ENCODE measurements at places on chromosomes 5 and 9.

- no peak for DNase-seq
Measured at GRCh38 chr5:68641211-68641610, 425.7 kb downstream of the PIK3R1 start.

DNA sequence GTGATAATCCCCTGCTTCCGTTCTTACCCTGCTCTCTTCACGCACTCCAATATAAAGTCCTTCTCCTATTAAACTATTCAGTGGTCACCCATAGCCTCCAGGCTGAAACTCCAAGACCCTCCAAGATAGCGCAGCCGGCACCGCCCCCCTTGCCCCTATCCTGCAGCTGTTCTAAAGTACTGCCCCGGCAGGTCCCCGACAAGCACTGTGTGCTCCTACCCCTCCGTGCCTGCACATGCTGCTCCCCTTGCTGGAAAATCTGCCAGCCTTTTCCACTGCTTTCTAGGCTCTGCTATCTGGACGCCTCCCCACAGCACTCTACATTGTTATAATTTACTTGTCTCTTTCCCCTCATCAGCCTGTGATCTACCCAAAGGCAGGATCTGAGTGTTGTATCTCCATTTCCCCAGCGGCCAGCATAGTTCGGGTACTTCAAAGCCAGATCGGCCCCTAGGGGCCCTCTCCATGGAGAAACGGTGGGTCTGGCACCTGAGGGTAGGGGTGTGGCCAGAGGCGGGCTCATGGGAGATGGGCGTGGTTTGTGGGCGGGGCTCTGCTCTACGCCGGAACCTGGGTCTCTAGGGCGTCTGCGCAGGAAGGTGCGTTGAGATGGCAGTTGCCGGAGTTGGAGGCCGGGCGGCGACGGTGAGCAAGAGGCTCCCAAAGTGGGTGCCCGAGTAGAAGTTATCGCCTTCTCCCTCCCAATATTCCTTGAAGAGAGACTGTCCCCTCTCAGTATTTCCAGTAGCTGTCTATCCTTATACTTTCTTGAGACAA is 83.5 kb upstream of the RUSC2 start:
- DNase-seq = no peak

- DNase-seq = no peak
Measured at GRCh38 chr5:121156565-121156964, 692.5 kb downstream of the PRR16 start.

- no peak for DNase-seq
Measured at GRCh38 chr5:144691936-144692335, 521.3 kb downstream of the KCTD16 start.

GRCh38 chr9:125904155-125904851 is 157.1 kb downstream of the PBX3 start:
- no peak for DNase-seq

DNA sequence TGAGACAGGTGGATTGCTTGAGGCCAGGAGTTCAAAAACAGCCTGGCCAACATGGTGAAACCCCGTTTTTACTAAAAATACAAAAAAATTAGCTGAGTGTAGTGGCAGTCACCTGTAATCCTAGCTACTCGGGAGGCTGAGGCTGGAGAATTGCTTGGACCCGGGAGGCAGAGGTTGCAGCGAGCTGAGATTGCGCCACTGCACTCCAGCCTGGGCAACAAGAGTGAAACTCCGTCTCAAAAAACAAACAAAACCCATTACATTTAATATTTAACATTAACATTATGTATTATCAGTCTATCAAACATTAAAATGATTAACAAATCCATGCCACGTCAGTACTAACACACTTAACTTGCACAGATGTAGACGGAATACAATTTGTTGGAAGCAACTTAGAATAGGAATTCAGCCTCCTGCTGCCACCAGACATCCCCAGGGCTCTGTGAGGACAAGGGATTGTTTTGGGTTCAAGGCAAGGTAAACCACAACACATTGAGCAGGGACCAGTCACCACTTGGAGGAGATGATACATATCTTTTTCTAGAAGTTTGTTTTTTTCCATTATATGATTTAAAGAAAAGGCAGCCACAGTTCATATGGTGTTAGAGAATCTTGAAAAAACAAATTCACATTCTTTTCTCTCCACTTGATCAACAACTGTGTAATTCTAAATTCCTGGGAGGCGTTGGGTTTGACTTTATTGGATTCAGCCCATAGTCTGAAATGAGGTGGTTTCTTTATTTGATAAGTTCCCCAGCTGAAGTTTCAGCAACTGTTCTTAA is 104.1 kb upstream of the BASP1 start:
- no peak for DNase-seq

DNA sequence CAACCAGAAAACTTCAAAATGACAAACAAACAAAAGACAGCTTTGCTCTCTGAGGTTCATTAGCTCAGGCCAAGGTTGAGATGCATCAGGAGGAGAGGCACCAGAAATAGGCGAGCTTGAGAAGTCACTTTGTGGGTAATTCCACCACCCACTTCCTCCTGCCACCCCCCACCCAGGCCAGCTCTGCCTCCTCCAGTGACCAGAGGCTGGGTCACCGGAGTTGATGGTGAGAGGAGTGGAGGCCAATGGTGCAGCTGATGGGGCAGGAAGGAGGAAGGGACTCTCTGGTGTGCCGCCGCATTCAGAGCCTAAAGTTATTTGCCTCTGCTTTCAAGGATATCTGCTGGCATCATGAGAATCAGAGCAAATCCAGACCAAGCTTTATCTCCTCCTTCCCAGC is 73.8 kb upstream of the ASTN2 start:
- no peak for DNase-seq

GRCh38 chr5:125214080-125214479 is 467.6 kb upstream of the ZNF608 start:
- no peak for DNase-seq

DNA sequence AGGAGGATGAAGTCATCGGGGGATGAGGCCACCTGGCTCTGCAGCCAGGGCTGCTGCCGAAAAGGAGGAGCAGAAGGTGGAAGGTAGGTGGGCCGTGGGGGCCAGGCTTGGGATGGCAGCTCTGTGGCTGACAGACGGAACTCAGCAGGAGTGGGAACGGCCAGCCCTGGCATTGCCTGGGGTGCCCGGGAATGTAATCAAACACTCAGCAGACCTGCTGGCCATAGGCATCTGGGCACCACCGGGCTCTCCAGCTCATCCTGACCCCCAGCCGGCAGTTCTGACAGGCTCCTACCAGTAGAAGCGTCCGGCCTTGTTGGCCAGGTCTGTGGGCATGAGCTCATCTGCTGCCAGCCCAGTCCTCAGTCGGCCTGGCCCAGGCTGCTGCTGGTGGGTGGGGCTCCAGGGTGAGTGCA is 4.3 kb upstream of the FAT2 start:
- DNase-seq = no peak

GRCh38 chr9:93120846-93121315 is 13.2 kb downstream of the NINJ1 start:
- no peak for DNase-seq

DNA sequence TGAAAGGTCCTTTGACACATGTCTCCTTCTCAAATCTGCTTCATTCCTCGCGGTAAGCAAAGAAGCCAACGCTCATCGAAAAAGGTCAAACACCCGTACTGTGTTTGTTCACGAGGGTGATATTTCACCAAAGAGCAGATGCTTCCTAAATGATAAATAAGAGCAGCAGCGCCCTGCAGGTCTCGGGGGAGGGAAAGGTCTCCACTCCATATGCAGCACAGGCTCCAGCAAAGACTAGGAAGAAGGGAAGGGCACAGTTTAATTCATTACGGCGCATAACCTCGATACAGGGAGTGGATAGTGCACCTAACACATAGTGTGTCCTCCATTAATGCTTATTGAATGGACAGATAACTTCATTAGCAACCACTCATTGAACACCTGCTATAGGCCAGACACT is 593.3 kb downstream of the CDK5RAP2 start:
- DNase-seq = no peak

DNA sequence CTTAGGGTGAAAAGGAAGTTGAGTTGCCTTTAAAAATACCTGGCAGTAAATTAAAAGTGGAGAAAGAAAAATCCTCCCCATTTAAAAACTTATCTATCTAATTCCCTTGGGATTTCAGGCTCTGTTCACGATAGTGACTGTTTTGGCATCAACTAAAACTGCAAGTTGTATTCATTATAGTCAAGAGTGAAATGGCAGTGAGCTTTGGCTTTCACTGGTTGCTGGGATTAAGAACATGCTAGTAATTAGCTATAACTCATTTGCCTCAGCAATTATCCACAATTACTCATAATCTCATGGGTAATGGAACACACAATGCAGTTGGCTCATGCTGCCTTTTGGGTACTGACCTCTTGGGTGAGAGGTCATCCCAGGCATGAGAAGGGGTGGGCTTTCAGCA is 250.1 kb downstream of the GAS1 start:
- DNase-seq = no peak

DNA sequence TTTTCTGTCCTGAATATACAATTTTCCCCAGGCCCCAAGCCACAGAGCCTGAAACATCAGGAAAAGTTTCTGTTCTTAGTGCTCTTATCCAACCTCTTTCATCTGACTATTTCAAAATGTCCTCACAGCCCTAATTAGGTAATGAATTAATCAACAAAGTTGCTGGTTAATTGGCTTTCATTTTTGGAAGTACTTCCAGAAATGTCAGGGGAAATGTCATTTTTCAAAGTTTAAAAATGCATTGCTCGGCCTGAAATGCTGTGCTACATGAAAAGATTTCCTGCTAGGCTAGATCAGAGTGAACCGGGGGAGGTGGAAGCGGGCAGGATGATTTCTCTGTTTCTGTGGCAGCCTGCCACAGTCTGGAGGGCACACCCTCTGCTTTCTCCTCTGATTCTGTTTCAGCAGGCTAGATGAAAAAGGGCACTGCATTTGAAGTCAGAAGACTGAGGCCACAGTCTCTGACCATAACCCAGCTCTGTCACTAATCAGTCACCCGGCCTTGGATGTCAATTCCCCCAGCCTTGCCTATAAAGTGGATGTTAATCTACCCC is 55.9 kb upstream of the BARX1 start:
- DNase-seq = no peak

GRCh38 chr9:38384990-38385848 is 7.3 kb upstream of the ALDH1B1 start:
- DNase-seq = no peak

- DNase-seq = no peak
Measured at GRCh38 chr9:88234114-88234513, 95.8 kb upstream of the SPATA31C2 start.

- DNase-seq = peak; percentile 17
Measured at GRCh38 chr9:110255463-110256379, 586 bp downstream of the TXN start.

DNA sequence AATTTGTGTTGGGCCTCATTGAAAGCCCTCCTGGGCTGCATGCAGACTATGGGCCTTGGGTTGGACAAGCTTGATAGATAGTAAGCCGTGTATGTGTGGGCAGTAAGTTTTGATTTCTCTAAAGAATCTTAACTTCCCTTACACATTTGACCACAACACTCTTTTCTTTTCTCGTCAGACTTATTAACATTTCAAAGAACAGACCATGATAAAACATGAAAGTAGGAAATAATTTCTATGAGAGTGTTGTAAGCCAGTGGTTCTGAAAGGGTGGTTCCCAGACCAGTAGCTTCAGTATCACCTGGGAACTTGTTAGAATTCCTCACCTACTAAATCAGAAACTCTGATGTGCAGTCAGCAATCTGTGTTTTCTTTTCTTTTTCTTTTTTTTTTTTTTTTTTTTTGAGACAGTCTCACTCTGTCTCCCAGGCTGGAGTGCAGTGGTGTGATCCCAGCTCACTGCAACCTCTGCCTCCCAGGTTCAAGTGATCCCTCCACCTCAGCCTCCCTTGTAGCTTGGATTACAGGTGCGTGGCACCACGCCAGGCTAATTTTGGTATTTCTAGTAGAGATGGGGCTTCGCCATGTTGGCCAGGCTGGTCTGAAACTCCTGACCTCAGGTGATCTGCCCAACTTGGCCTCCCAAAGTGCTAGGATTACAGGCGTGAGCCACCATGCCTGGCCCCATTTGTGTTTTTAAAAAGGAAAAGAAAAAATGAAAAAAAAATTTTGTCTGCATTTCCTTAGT is 20.0 kb upstream of the GCNT1 start:
- DNase-seq = no peak

- no peak for DNase-seq
Measured at GRCh38 chr9:77594963-77595362, 53.2 kb downstream of the GNA14 start.

DNA sequence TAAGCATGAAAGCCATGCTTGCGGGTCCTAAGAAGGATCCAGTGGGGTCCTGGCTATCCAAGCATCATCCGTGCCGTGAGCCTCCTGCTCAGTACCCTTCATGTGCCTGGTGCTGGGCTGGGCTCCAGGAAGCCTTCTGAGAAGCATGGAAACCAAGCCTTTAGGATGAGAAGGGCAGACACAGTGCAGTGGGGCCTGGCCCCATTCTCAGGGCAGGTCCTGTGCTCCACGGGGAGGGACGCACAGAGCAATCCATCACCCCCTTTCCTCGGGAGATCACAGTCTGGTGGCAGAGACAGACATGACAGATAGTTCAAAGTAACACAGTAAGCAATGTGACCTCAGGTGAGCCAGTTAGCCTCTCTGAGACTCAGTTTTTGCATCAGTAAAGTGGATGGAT is 76.9 kb downstream of the RGS3 start:
- no peak for DNase-seq

DNA sequence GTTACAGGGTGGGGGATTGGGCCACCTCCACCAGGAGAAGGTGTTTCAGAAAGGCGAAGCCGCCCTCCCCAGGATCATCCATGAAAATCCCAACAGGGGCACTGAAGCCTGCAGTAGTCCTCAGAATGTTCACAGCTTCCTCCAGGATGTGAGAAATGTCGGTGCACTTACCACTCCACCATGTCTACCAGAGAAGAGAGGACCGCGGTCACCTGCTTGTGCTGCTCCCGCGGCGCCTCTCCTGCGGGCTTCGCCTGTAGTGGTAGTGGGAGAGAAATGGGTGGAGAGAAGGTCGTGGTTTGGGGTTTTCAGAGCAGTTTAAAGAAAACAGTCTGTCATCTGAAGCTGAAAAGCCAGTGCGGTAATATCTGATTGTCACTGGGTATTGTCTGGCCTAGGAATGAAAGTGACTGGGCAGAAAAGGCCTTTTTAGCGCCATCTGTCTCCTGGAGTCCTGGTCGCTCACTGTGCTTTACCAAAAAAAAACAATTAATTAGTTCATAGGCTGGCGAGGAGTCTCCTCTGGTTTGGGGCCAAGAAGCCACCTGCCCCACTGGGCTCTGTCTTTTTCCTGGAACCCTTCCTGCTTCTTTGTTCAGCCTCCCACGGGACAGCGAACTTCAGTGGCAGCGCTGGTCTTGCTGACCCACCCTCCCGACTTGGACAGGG is 23.0 kb upstream of the PPP1R26 start:
- DNase-seq = no peak

DNA sequence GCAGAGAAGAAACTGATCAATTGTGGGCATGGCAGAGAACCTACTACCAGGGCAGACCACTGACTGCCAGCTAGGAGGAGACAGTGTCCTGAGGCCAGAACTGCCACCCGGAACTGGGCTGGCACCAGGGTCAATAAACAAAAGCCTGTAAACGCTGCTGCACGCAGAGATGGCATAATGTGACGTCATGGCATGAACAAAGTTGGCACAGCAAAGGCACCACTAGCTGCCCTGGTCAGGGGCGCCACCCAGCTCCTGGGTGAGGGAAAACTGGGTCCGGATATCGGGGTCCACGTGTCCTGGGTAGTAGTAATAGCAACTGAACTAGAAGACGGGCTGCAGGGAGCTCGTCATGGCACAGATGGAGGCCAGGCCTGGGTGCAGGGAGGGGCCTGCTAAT is 32.1 kb downstream of the DYNC2I2 start:
- no peak for DNase-seq

- DNase-seq = no peak
Measured at GRCh38 chr9:112839331-112839730, 51.3 kb downstream of the SLC46A2 start.

Measured in frontal cortex (tissue), 4 donors.